ENCODE measurements at places on chromosomes 2 and 18.

- no peak for DNase-seq
Measured at GRCh38 chr18:66994790-66995189, 390.9 kb upstream of the CDH19 start.

DNA sequence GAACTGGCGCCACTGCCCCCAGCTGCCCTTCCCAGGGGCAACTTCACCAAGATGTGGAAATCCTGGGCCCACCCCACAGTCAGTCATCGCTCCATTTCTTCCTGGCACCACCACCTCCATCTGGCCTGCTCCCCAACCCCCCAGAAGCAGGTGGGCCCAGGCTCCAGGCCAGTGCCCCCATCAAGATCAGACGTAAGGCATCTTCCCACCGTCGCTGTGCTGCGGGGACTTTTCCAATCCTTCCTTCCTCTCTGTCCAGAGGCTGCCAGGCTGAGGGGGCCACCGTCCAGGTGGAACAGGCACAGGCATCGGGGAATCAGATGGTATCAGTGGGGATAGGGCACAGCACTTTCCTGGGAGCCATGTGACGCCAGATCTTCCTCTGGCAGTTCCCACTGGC lies 8.1 kb downstream of the PRLH start:
- DNase-seq = no peak

DNA sequence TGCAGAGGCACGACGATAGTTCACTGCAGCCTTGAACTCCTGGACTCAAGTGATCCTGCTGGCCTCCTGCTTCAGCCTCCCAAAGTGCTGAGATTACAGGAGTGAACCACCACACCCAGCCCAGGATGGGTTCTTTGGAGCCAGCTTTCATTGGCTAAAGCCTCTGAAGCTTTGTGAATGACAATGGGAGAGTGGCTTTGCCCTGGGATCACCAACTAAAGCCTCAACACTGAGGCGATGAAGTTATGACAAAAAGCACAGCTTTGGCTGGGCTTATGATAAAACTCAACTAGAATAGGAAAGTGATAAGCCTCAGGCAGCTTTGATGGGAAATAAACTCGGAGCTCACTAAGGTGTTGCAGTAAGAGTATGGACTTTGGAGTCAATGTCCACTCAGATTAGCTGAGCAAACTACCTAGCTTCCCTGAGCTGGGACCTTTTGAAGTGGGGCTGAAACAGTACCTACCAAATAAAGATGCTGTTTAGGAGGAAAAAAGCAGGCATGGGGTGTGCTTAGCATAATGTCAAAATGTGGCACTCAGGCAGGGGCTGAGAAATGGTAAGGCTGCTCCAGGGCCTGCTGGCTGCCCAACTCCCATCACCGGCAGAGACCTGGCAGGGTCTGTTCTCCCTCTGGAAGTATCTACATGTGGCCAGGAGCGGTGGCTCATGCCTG lies 4.3 kb downstream of the TMEM127 start:
- no peak for DNase-seq

GRCh38 chr2:102120701-102121159 lies 21.8 kb upstream of the IL1R1 start:
- DNase-seq = no peak

GRCh38 chr2:152618193-152618564 lies 99.1 kb downstream of the PRPF40A start:
- no peak for DNase-seq

DNA sequence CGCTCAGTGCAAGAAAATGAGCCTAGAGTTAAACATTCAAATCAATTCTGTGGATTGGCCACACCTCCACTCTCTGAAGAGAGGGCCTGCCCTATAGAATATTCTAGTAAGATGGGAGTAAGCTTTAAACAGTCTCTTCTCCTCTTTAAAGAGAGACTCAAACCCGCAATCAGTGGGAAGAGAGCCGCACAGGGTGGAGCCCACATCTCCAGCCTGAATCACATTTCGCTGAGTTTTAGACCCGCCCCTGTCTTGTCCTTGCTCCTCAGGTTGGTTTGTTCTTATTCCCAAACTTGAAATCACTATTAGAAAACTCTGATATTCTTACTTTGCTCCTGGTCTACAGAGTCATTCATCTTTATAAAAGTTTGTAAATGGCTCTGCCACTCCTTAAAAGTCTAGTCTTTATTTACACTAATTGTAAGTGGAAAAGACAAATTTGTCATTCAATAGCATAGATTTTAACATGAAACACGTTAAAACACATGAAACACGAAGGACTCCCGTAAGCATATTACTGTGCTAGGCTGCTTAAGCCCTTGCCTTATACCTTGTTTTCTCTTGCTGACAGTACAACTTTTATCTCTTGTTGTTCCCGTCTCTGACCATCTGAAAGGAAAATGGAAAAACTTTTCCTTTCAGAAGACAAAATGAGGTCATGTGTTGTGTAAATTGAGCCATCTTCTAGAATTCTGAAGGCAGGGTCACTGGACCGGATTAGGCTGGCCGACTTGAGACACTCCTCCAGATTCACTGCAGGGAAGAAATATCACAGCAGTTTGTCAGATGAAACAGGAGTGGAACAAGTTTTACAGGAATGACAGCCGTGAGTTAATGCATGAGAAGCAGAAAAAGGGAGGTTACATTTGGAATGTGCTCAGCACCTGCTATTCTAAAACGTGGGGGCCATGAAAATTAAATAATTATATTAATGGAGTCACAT lies 5.6 kb downstream of the DSC1 start:
- no peak for DNase-seq
